Stimulated activated CD4-positive, alpha-beta T cell treated with anti-CD3 and anti-CD28 coated beads, TNF-alpha, amount 100 ng/mL, for 24 hours (primary cell): ENCODE measurements at places on chromosomes 3 and 15.

- no peak for DNase-seq
These were observed 107.7 kb downstream of the THRB start for GRCh38 chr3:24387000-24387399.

GRCh38 chr3:8532251-8532871 is 30.7 kb downstream of the LMCD1 start:
- DNase-seq, result no peak

DNA sequence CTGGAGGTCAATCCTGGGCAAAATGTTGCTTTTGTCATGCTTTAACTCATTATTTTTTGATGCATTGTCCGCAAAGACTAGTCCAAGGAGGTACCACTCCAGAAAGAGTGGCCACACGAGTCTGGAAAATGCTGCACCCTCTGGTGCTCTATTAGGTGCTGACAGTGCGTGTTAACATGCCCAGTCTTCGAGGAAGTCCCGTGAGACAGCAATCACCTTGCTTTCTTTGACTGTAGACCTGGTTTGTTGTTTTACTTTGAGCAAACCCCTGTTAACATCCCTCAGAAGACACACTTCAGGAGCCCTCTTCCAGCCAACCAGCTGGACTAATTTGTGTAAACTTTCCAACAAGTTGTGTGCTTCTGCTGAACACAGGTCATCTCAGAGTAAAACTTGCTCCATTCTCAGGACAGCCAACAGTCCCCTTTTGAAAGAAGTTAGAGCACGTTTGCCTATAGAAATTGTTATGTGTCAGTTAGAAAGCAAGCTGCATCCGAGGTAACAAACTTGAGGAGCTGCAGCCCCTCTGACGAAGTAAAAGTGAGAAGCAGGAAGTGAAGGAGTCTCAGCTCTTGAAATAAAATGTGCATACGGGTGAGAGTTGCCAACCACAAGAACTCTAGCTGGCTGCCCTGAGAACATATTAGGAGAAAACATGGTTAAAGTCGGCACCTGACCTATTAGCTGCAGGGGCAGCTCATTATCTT is 205.0 kb downstream of the LPP start:
- no peak for DNase-seq

DNA sequence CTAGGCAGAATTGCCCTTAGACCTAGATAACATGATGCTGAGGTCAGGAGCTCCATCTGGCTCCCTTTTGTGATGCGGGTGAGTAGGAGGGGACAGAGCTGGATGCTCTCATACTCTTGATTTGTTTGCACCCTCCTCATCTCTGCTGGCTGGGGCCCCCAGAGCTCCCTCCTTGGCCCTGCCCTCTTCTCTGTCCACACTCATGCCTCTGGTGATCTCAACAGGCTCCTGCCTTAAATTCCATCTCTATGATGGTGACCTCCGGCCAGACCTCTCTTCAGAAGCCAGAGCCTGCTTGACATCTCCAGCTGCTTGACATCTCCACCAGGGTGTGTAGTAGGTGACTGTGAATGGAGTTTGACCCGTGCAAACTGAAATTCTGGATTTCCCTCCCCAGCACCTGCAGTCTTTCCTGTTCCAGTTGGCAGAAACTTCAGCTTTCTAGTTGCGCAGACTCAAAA is 4.3 kb upstream of the FGD5 start:
- no peak for DNase-seq

GRCh38 chr3:190362258-190362657 is 25.7 kb upstream of the CLDN16 start:
- DNase-seq, result no peak

- DNase-seq, result no peak
These were observed 6.3 kb upstream of the HEXA start for GRCh38 chr15:72382146-72382545.

DNA sequence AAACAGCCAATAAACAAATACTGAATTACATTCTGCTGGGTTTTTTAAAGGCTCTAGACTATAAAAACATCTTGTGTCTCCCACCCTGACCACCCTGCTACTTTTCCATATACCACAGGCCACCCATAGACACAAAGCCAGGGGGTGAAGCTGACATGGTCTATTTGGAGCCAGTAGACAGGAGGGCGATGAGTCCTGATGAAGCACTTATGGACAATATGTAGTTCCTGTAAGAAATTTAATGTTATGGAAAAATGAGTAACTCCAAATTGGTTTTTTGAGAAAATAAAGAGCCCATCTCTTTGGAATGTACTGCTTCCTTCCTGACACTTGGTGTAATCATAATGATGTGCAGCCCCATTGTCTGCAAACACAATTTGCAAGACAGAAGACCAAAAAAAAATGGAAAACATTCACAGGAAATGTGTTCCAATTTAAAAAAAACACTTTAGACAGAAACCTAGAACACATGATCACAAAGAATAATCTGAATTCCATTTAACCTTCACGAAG is 11.8 kb downstream of the SSR3 start:
- DNase-seq, result no peak

GRCh38 chr3:124325248-124325647 is 333.3 kb upstream of the ROPN1 start:
- no peak for DNase-seq

GRCh38 chr3:114427285-114428043 is 133.6 kb downstream of the TIGIT start:
- DNase-seq, result no peak

- no peak for DNase-seq
These were observed 79.2 kb downstream of the SST start for GRCh38 chr3:187590861-187591576.

- DNase-seq, result no peak
These were observed 6.3 kb downstream of the BHLHE40 start for GRCh38 chr3:4985330-4986174.

DNA sequence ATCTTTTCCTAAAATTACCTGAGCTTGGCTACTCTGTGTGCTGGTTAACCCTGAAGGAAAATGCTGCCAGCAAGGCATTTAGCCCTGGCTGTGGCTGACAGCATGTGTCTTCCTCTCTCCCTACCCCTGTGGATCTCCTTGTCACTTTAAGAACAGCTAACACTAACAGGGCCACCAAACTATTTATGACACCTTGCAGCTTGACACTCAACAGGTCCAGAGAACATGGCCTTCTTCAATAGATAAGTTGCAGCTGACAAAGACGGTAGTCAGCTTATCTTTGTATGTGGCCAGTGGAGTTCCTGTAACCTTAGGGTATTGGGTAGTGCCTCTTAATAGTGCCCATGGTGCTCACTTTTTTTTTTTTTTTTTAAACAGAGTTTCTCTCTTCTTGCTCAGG is 32.0 kb upstream of the COPB2 start:
- DNase-seq, result no peak

- no peak for DNase-seq
These were observed 166.7 kb downstream of the FAM43A start for GRCh38 chr3:194852345-194852744.

- DNase-seq, result peak; percentile 35
These were observed 67.6 kb upstream of the HACD2 start for GRCh38 chr3:123652342-123652984.
